Cardiac septum (tissue), 1 donor: ENCODE measurements at places on chromosomes 13 and 19. TPM values are rescaled to one million over a fixed set of nuclear protein-coding genes. Genes with fewer than 3 reads are reported as not detected.

DNA sequence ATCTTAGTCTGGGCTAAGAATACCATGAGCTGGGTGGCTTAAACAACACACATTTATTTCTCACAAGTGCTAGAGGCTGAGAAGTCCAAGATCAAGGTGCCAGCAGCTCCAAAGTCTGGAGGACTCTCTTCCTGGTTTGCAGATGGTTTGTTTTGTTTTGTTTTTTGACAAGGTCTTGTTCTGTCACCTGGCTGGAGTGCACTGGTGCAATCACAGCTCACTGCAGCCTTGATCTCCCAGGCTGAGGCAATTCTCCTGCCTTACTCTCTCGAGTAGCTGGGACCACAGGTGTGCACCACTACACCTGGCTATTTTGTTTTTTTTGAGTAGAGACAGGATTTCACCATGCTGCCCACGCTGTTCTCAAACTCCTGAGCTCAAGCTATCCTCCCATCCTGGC, 15.5 kb downstream of the APLP1 start:
- DNase-seq = no peak

GRCh38 chr19:5447700-5448311, 7.4 kb upstream of the ZNRF4 start:
- DNase-seq = no peak

Gene ASF1B
- total RNA-seq = 0.70 TPM

- no peak for DNase-seq
These were observed 378.9 kb downstream of the PCDH20 start for GRCh38 chr13:61036715-61037114.

- no peak for DNase-seq
These were observed 25.7 kb upstream of the UBE2L5 start for GRCh38 chr13:30396434-30397075.

Gene ZNF69
- 2.7 TPM for total RNA-seq

GRCh38 chr19:18785179-18786124, 5.7 kb downstream of the COMP start:
- DNase-seq = no peak

DNA sequence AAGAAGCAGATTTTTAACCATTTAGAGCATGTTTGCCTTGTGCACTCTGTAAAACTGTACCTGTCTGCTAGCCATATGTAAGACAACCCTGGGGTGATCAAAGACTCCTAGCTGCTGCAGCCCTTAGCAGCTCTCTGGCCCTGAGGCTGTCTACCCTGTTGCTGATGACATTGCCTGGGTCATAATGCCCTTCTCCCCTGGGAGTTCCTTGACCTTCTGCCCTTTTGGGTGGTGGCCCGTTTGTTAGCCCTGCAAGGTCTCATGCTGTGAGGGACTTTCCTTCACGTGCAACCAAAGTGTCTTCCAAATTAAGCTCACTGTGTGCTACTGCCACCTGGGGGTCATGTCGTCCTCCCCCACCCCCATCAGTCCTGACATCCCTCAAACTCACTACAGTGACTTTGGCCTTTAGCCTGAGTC, 7.4 kb downstream of the GPC6 start:
- DNase-seq = no peak

Gene PROZ
- total RNA-seq = not detected

GRCh38 chr13:25762281-25762680, 289.5 kb downstream of the SHISA2 start:
- no peak for DNase-seq

- no peak for DNase-seq
These were observed 215.3 kb downstream of the KLF5 start for GRCh38 chr13:73274147-73274546.

DNA sequence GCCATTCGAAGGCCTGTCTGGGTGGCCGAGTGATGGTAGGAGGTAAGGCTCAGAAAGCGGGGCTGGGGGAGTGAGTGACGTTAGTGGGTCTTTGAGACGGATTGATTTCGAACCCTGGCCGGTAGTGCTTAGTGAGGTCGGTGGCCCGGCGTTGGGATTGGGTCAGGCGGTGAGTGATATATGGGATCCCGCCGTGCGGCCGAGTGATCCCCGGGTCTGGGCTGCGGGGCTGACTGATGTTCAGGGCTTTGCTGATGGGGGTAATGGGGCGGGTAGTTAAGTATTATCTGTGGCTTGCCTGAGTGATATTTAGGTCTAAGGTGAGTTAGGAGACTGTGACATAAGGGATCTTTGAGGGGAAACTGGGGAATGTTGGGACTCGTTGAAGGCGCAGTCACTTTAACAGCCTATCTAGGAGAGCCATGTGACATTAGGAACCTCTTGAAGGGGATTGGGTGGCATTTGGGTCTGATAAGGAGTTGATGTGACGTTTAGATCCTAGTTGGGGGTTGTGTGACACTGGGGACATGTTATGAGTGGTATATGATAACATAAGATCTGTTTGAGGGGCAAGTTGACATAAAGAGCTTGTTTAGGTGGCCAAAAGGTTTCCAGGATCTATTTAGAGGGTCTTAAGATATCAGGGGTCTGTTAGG, 543 bp downstream of the PSMC4 start:
- DNase-seq = no peak

GRCh38 chr13:29319451-29319850, 276.0 kb downstream of the SLC7A1 start:
- DNase-seq = no peak

DNA sequence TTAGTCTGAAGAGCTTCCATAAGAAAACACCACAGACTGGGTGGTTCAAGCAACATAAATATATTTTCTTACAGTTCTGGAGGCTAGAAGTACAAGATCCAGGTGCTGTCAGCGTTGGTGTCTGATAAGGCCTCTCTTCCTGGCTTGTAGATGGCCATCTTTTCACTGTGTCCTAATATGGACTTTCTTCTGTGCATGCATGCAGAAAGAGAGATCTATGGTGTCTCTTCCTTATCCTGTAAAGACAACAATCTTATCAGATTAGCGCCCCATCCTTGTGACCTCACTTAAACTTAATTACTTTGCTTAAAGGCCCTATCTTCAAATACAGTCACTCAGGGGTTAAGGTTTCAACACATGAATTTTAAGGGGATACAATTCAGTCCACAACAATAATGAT, 14.1 kb upstream of the NDFIP2 start:
- no peak for DNase-seq
